SHP77 treated with DMSO at 0.1 percent for 48 hours (cell line): ENCODE measurements at places on chromosomes 12 and 14.

DNA sequence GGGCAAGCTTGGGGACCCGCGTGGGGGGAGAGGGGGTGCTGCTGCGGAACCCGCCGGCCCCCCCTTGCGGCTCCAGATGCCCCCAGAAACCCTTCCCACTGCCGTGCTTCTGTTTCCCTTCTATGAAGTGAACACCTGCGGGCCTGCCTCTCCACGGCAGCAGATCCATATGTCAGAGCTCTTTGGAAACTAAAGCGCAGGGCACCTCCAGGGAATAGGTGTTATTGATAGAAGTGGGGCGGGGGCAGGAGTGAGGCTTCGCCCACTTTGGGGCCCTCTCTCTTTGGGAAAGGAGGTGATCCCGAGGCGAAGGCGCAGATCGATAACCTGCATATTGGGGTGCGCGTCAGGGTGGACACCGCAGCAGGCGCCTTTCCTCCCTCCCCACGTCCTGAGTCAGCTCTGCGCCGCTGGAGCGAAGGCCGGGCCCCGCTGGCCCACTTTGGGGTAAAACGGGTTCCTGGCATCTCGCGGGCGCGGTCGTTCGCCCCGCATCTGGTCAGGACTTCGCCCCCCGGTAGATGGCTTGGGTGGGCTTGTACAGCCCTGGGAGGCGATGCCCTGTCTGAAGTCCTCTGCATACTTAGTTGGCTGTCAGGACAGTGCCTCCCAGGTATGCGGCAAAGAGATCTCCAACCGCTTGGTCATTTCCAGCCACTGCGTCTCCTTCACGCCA is 524 bp downstream of the KMT5A start:
- DNase-seq: no peak

- DNase-seq: no peak
Measured at GRCh38 chr12:123243671-123244262, 10.5 kb downstream of the MTRFR start.

DNA sequence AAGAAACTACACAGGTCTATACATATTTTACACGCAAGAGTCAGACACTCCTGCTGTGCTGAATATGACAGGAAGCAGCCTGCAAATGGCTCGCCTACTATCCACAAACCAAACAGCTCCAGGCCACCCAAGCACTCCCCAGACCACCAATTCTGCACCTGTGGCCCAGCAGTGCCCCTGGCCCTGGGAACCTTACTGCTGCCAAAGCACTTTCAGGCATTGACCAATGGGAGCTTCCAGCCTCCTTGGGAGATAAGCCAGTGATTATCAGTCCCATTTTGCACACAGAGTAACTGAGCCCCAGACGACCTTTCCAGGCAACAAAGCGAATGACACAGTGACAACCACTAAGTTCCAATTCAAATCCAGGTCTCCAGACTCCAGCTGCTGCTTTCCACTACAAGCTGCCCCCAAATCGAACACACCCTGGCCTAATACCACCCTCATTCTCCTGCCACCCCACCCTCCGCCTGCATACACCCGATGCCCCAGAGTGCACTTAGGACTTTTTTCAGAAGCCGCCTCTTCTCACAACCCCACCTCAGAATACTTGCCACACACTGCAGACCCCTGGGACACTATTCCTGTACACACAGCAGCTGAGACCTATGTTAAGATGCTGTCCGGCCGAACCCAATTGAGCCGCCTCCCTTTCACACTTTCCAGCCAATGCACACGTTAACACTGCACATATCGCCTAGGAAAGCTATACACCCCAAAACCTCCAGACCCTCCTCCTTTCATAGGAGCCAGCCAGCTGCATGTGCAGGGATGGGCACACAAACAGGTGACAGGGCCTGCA is 126.1 kb upstream of the PRMT8 start:
- no peak for DNase-seq

GRCh38 chr14:74500417-74501134 is 7.0 kb downstream of the ISCA2 start:
- no peak for DNase-seq

GRCh38 chr14:55537782-55538181 is 42.2 kb upstream of the KTN1 start:
- no peak for DNase-seq

DNA sequence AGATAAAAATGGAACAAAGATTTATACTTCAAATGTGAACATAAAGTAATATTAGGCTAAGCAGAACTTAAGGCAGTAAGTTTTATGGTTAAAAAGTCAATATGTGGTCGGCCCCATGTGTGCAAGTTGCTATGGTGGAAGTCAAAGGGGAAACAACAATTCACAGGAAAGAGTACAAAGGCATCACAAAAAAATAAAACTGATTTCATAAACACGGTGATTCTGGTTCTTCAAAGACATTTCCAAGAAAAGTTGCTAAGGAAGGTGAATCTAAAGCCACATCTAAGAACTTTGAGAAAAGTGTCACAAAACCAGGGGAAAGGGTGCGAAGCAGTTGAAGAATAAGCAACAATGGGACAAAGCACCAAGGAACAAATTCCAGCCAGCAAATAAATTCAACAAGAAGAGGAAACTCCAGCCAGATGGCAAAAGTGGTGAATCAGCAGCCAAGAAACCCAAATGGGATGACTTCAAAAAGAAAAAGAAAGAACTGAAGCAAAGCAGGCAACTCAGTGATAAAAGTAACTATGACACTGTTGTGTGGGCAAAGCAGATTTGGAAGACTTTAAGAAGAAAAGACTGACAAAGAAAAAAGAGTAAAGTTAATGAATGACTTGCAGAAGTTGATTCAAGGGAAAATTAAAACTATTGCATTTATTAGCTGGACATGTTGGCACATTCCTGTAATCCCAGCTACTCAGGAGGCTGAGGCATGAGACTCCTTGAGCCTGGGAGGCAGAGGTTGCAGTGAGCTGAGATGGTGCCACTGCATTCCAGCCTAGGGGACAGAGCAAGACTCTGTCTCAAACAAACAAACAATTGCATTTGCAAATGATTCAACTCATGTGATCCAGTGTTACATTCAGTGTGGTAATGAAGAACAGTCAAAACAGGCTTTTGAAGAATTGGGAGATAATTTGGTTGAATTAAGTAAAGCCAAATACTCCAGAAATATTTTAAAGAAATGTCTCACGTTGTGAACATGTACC is 19.5 kb downstream of the PTGDR start:
- no peak for DNase-seq

- DNase-seq: no peak
Measured at GRCh38 chr12:112170971-112171596, 45.7 kb downstream of the TRAFD1 start.
